Hematopoietic multipotent progenitor cell treated with erythropoietin and hydrocortisone succinate and interleukin-3 and kit ligand, for 8 days (in vitro differentiated cells): ENCODE measurements at places on chromosomes 13 and 19.

DNA sequence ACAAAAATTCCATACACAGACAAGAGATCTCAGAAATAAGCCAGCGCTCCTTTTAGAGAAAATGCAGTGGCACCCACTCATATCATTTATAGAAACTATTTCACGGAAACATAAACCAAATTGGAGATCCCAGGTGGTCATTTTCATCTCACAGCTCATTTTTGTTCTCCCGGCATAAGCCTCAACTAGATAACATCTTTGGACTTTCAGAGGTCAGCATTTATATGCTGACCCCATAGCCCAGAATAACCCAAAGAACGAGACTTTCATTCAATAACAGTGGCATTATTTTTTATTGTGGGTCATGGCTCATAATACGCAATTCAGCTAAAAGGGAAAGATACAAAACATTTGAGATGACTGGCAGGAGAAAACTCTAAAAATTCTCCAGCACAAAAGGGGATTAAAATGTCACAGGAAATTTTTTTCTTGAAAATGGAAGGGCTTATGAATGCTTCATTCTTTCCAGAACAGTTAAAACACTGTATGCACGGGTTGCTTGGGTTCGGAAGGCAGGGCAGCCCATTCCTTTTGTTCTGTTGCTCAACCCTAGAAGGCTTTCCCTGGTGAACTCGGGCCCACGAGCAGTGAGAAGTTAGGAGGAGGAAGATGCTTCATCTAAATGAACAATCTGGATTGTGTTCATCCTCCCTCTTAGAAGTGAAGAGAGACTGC, 24.0 kb downstream of the STARD13 start:
- DNase-seq: no peak

DNA sequence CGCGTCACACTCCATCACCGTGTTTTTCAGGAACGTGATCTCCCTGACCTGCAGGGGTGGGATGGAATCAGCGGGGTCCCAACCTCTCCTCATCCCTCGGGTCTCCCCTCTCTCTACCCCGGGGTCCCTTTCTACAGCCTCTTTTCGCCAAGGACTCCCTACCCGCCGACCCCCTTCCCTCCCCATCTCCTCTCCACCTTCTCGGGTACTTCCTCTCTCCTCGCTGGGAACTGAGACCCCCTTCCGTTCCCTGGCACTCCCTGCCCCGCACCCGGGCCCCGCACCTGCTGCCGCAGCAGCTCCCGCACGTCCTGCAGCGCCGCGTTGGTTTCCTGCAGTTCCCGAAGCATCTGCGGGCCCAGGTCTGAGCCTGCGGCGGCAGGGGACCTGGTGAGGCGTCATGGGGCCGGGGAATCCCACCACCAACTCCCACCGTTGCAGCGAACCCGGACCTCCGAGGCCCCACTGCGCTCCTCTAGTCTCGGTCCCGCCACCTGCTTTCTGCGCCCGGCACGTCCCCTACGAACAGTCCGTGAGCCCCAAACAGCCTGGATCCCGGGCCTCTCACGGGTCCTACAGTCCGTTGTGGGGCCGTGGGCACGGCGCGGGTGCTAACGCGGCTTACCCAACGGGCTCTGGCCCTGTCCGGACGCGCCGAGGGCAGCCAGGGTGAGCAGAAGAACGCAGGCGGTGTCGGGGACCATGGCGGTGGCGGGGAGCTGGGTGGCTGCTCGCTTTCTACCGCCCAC, at the start of gene COMP:
COMP (minus strand) TSS at position 740 of the 749 bp plus-strand sequence; CDS start at position 704, 36 bp downstream.
- DNase-seq: no peak

DNA sequence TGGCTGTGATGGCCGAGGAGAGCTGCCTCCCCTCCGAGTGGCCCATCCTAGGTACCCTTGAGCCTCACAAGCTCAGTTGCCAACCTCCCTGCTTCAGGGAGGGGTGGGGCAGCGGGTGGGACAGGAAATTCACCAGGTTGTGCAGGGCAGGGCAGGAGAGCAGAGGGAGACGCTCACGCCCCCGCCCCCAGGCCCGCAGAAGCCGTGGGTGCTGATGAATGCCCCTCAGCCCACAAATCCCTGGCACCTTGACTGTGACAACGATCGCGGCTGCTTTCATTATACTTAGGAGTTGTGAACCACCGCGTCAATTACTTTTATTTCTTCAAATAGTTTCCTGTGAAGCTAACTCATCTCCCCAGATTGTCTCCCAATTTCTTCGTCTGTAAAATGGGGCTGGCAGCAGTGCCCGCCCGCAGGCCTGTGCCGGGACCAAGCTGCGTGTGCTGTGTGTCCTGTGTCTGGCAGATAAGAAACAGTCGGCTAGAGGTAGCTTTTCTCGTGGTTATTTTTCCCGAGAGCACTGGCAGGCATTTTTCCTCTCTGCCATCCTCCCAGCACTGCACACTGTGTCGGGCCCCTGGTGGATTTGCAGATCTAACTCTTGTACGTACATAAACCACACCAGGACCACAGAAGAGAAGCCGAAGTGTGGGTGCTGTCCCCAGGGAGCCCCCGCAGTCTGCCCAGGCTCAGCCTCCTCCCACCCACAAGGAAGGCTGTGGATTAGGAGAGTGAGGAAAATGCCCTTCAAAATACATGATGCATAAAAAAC, 7.9 kb upstream of the RASA3 start:
- DNase-seq: peak; percentile 92

- no peak for DNase-seq
Observed at GRCh38 chr19:51440846-51441409, 17.3 kb downstream of the SIGLEC8 start.

- no peak for DNase-seq
Observed at GRCh38 chr13:63209330-63210017, 1793.8 kb upstream of the PCDH20 start.
